ENCODE measurements at places on chromosomes 5 and 9. TPM values are rescaled to one million over a fixed set of nuclear protein-coding genes. Genes with fewer than 3 reads are reported as not detected.

DNA sequence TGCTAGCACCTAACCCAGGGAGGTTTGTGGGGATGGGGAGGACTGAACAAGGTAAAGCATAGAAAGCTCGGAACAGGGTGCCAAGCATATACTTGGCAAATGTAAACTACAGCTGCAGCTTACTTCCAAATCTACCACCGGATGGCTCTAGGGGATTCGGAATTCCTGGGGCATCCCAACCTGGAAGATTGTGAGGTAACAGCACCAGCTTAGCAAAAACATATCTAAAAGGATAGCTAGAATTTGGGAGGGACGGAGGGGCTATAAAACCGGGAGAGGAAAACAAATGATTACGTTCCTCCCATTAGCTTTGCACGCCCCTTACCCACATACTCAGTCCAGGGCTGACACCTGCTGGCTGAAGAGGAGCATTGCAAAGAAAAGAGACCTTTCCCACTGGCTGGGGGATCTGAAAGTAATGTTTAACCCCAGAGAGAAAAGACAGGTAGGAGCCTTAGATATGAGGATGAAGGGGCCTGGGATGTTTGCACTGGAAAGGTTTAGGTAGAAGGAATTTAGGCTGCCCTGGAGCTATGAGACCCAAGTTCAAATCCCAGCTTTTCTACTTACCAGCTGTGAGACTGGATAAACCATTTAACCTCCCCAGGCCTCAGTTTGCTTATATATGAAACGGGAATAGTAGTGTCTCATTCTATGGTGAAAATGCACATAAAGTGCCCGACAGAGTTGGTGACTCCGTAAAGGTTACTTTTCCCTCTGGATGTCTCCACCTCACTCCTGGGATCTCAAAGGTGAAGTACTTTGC lies 73.6 kb downstream of the FAM114A2 start:
- H3K27ac ChIP-seq, result no peak overlapping the region
- H3K4me3 ChIP-seq, result no peak overlapping the region
- peaks cover 1% of the 10 kb centered on the region for H3K4me1 ChIP-seq
- DNase-seq, result peak; percentile 83
- H3K36me3 ChIP-seq, result no peaks in the 10 kb centered on the region

DNA sequence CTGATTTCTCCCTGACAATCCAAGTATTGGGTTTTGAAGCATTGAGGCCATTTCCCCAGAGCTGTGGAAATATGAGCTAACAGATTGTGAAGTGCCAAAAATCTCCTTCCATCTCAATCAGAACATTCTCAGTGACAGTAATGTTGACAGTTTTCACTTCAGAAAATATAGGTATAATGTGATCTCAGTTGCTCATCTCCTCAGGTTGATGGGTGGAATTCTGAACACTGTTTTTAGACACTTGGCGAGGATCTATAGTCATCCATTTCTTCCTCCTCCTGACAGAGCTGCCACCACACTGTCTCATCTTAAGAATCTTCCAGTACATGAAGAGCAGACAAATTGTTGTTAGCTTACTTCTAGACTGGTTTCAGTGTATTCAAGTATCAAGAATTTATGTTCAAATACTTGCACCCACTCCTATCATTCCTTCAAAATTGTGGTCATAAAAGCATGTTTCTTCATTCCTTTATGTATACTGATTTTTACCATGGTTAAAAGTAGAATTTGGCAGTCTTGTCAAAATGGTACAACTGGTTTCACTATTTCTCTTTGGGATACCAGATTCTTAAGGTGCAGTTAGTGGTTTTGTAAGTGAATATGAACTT lies 199.7 kb upstream of the TLE4 start:
- H3K36me3 ChIP-seq, result no peaks in the 10 kb centered on the region
- H3K27me3 ChIP-seq, result no peaks in the 10 kb centered on the region
- H3K27ac ChIP-seq, result no peak overlapping the region
- no peak overlapping the region for H3K4me3 ChIP-seq

DNA sequence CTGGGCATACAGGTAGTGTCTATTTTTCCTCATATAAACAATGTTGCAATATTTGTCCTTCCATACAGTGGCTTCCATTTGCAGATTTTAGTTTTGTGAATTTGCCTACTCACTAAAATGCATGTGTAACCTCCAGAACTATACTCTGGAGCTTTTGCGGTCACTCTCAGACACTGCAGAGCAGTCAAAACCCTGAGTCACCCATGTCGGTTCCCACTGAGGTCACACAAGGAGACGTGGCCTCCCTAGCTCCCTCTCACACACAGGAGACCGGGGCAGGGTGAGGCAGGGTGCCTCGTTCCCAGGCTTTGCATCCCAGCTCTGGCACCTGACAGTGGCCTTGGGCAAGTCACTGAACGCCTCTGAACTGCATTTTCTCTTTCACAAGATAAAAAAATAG lies 55.5 kb upstream of the ZNF354A start:
- H3K4me3 ChIP-seq, result no peak overlapping the region
- no peaks in the 10 kb centered on the region for H3K36me3 ChIP-seq
- no peak for DNase-seq
- H3K4me1 ChIP-seq, result no peaks in the 10 kb centered on the region
- H3K27ac ChIP-seq, result no peak overlapping the region

DNA sequence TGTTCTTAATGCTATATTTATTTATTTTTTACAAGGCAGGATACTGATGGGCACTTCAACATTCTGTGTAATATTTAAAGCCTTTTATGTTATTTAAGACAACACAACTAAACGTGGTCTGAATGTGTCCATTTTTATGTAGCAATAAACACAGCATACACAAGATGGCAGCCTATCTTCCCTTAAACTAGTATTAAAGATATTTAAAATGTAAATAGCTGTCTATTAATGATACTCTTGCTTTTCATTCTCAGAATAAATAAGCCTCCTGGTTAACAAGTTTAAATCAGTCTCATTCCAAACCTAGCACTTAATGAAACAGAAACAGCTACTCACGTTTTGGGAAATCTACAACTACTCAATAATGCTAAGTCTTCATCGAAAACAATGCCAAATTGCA lies 315.7 kb downstream of the MCTP1 start:
- no peaks in the 10 kb centered on the region for H3K4me1 ChIP-seq
- DNase-seq, result no peak
- no peak overlapping the region for H3K4me3 ChIP-seq
- H3K27ac ChIP-seq, result no peak overlapping the region
- no peaks in the 10 kb centered on the region for H3K27me3 ChIP-seq

The LECT2 gene
- not detected for total RNA-seq

The FOXD4L5 gene
- not detected for total RNA-seq

The TMEM232 gene
- total RNA-seq, result 1.6 TPM

The PHYHD1 gene
- 0.45 TPM for total RNA-seq

Measured in activated CD4-positive, alpha-beta T cell treated with anti-CD3 and anti-CD28 coated beads, Interleukin-2, amount 10 ng/mL, durations not matched to agents 24 days and 14 days (primary cell).